ENCODE measurements at places on chromosomes 7 and 10.

DNA sequence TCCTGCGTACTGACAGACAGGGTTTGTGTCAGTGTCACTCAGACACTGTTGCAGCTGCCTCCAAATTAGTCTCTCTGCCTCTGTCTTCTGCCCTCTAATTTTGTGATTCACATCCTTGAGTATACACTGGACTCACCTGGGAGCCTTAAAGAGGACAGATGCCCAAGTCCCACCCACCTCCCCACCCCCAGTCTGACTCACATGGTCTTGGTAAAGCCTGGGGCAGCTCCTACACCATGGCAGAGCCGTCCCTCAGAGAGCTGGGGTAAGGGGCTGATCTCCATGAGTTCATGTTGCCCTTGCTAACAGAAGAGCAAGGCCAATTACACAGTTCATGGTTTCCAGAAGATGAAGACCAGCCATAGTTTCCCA lies 197.6 kb upstream of the STK17A start:
- DNase-seq, result no peak

DNA sequence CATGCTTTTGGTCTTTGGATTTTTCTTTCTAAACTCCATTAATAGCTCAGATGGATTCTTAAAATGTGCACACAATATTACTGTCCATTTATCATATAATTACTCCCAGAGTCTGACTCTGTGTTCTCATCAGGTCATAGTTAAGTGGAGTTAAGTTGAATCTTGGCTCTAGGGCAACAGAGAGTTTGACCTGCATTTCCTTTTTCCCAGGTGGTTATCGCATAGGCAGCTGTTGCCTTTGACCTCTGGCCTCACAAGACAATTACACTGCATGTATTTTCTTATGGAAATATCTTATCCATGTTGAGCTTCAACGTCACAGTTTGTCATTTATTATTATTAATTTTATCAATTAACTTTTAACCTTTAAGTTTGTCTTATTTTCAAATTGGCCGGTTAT lies 237.5 kb upstream of the HGF start:
- no peak for DNase-seq

GRCh38 chr7:142100634-142101033 lies 10.9 kb upstream of the MGAM2 start:
- no peak for DNase-seq

DNA sequence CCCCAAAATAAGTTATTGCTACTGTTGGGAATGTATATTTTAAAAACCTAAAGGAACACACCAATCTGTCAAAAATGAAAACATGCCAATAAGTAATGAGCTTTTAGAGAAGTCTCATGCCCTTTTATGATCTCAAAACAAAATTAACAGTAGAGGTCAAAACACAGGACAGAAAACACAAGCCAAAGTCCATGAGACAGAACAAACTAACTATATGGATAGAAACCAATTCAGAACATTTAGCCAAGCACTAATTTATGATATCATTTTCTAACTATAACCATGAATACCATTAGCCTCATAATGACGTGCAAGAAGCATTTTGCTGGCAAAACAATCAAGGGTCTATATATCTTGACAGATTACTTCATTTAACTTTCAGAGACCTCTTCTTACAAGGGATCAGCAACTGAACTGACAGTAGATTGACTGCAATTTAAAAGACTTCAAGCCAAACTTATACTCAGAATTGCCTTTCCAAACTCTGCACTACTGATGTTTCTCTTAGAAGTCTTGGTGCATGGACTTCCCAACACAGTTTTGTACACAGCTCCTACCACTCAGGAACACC lies 200.9 kb downstream of the DOCK4 start:
- no peak for DNase-seq

All from B cell (primary cell).